ENCODE measurements at places on chromosomes 7 and 10. TPM values are rescaled to one million over a fixed set of nuclear protein-coding genes. Genes with fewer than 3 reads are reported as not detected.

DNA sequence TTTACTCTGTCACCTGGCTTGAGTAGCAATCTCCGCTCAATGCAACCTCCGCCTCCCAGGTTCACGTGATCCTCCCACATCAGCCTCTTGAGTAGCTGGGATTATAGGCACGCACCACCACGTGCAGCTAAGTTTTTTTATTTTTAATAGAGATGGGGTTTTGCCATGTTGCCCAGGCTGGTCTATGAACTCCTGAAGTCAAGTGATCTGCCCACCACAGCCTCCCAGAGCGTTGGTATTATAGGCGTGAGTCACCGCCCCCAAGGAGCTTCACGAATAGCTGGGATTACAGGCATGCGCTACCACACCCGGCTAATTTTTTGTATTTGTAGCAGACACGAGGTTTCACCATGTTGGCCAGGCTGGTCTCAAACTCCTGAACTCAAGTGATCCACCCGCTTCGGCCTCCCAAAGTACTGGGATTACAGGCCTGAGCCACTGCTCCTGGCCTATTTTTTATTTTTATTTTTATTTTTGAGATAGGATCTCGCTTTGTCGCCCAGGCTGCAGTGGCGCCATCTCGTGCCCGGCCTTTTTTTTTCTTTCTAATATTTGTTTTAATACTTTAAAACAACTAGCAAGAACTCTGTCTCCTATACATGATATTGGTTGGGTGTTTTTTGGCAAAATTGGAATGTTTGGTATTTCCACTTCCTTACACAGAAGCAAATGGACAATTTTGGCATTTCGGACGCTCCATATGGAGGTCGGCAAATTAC, 1.1 kb downstream of the EFCAB10 start:
- H3K4me3 ChIP-seq, result no peak overlapping the region
- no peaks in the 10 kb centered on the region for H3K36me3 ChIP-seq
- DNase-seq, result no peak
- no peaks in the 10 kb centered on the region for H3K27me3 ChIP-seq
- H3K27ac ChIP-seq, result no peak overlapping the region
- H3K4me1 ChIP-seq, result no peaks in the 10 kb centered on the region

DNA sequence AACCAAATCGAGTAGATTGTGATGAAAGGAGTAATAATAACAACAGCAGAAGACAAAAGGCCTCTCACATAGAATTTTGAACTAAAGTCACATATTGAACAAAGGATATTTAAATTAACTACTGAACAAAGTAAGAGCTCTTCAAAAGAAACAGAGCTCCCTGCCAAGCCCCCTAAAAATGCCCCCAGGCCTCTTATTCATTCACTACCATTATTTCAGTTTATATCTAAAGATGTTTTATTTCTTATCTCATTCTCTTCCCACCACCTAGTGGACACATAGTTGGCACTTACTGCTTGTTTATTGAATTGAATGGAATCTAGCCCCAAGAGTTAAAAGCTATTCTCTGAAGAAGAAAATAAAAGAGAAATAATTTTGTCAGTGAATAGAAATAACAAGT, 37.4 kb downstream of the VCL start:
- no peak overlapping the region for H3K27ac ChIP-seq
- no peaks in the 10 kb centered on the region for H3K27me3 ChIP-seq
- DNase-seq, result peak; percentile 49
- peaks cover 20% of the 10 kb centered on the region for H3K36me3 ChIP-seq
- no peak overlapping the region for H3K4me3 ChIP-seq

DNA sequence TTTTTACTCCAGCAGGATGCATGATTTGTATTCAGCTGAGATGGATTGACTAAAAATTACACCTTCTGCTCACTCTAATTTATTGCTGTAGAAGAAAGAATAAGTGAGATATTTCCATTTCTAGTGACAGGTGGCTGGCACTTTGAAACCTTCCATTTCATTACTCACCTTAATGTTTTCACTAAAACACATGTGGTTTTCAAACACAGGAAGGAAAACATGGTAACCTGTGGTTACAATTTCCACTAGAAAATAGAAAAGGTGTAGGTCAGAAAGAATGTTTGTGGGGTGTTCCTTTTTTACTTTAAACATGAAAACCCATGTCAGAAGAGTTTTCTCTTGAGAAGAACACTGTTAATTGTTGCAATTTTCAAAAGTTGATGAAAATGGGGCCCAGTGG, 12.0 kb upstream of the PRKCQ start:
- H3K36me3 ChIP-seq, result no peaks in the 10 kb centered on the region
- no peaks in the 10 kb centered on the region for H3K27me3 ChIP-seq
- DNase-seq, result no peak
- H3K4me3 ChIP-seq, result no peak overlapping the region

- no peaks in the 10 kb centered on the region for H3K4me1 ChIP-seq
- no peak overlapping the region for H3K27ac ChIP-seq
- peaks cover 2% of the 10 kb centered on the region for H3K36me3 ChIP-seq
- H3K4me3 ChIP-seq, result no peak overlapping the region
Measured at GRCh38 chr10:110244550-110244949, 37.1 kb downstream of the MXI1 start.

- no peaks in the 10 kb centered on the region for H3K27me3 ChIP-seq
- H3K27ac ChIP-seq, result no peak overlapping the region
- H3K4me3 ChIP-seq, result no peak overlapping the region
- H3K4me1 ChIP-seq, result no peaks in the 10 kb centered on the region
- no peaks in the 10 kb centered on the region for H3K36me3 ChIP-seq
- DNase-seq, result no peak
Measured at GRCh38 chr10:117945651-117946050, 101.1 kb downstream of the RAB11FIP2 start.

Gene HOXA7
- 0.18 TPM for total RNA-seq

Gene KIF11
- 18.3 TPM for total RNA-seq

Gene SSC4D
- 0.56 TPM for total RNA-seq
